ENCODE measurements at places on chromosomes 5 and 9.

DNA sequence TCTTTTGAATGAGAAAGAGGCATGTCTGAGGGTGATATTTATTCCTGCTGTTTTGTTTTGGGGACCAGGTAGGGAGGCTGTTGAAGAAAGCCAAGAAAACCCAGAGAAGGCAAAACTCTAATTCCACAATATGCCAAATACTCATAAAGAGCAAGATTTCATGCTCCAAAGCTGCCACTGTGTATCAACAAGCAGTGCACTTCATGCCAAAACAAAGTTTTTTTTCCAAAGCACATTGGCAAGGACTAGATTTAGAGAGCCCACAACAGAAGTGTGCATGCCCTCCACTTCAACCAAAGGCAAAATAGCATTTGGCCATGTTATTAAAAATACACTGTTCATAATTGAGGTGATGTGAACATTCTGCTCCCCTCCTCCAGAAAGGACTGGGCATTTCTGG lies 229.9 kb downstream of the EBF1 start:
- H3K4me1 ChIP-seq, result peaks cover 47% of the 10 kb centered on the region
- no peaks in the 10 kb centered on the region for H3K27me3 ChIP-seq
- peaks cover 5% of the 10 kb centered on the region for H3K36me3 ChIP-seq
- DNase-seq, result no peak

DNA sequence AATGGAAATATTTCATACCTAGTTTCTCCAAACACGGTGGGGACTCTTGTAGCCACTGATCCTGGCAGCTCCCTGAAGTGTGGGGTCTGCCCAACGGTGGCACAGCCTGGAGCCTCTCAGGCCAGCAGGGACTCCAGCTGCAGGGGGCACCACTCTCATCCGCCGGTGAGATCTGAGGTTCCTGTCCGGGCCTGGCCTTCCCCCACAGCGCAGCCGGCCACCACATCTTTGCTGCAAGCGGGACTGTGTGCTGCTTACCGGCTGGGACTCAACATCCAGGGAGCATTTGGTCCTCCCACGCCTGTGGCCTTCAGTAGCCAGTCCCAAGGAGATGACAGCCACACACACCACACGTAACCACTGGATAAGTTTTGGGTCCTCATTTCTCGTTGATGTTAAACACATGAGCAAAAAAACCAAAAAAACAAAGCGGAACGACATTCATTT lies 7.7 kb upstream of the NKX2-5 start:
- peaks cover 12% of the 10 kb centered on the region for H3K4me1 ChIP-seq
- no peak overlapping the region for H3K27ac ChIP-seq
- peaks cover 37% of the 10 kb centered on the region for H3K27me3 ChIP-seq
- no peaks in the 10 kb centered on the region for H3K36me3 ChIP-seq
- no peak for DNase-seq
- no peak overlapping the region for H3K4me3 ChIP-seq

DNA sequence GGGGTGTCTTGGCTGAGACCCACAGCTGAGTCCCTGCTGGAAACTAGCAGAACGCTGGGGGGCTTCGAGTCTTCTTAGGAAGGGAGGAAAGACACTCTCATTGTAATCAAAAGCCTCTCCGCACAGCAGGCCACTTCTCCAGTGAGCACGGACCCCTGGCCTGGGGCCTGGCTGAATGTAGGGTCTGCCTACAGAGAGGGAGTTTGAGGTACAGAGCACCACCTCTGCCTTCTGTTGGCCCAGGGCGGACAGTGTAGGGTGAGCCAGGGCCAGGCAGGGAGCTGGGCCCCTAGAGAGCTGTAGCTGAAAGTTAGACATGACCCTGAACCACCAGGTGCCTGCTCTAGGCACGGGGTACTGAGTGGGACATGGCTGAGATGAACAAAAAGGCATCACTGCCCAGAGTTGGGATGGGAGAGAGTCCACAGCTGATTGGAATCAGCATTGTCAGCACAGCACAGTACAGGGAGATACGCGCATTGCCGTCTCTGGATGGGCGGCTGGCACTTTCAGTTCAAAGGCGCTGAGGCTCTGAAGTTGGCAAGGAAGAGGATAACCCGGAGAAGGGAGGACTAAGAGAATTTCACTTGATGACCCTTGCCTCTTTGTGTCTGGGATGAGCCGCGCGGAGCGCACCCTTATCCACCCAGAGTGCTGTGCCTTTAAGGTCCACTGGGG lies 363 bp upstream of the SLC25A48 start:
- no peak overlapping the region for H3K4me3 ChIP-seq
- H3K36me3 ChIP-seq, result peaks cover 1% of the 10 kb centered on the region
- no peak overlapping the region for H3K27ac ChIP-seq
- H3K4me1 ChIP-seq, result peaks cover 5% of the 10 kb centered on the region

DNA sequence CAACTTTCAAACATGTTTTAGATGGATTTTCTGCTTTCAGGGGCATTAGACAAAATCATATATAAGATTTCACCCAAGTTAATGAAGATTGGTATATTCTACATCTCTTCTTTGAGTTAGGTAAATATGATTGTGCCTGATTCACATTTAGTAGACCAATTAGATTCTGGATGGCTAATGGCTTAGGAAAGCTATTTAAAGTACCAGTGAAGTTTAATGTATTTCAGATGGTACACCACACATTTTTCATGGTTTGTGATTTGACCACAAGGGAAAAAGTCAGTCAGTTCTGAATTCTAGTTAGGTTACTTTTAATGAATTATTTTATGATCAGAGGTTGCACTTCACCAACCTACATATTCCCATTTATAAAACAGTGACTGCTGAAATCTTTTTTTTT lies 409.7 kb downstream of the ADGRV1 start:
- H3K27ac ChIP-seq, result no peak overlapping the region
- no peak overlapping the region for H3K4me3 ChIP-seq
- H3K27me3 ChIP-seq, result peaks cover 14% of the 10 kb centered on the region
- no peak for DNase-seq
- no peaks in the 10 kb centered on the region for H3K36me3 ChIP-seq
- H3K4me1 ChIP-seq, result no peaks in the 10 kb centered on the region

GRCh38 chr5:16025681-16026080 lies 153.9 kb downstream of the MARCHF11 start:
- H3K4me1 ChIP-seq, result no peaks in the 10 kb centered on the region
- H3K27ac ChIP-seq, result no peak overlapping the region
- H3K4me3 ChIP-seq, result no peak overlapping the region

- no peaks in the 10 kb centered on the region for H3K4me1 ChIP-seq
- no peaks in the 10 kb centered on the region for H3K36me3 ChIP-seq
- DNase-seq, result no peak
Measured at GRCh38 chr9:82894961-82895821, 167.8 kb downstream of the RASEF start.

DNA sequence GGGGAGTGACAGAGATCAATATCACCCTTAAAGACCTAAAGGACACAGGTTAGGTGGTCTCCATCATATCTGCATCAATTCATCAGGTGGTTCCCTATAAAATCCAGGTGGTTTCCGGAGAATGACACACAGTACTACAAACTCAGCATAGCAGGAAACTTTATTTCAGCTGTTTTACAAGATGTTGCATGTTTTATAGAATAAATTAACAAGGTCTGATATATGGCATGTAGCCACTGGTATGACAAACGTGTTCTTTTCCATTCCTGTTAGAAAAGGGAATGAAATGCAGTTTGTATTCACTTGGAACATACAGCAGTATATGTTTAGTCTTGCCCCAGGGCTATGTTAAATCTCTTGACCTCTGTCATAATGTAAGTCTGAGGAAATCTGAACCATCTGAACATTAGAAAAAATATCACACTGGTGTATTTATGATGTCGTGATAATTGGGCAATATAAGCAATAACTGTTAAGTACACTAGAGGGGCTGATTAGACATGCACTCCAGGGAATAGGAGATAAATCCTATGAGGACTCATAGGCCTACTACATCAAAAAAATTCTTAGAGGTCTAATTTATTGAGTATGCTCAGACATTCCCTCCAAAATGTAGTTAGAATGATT lies 42.2 kb upstream of the TNFSF8 start:
- H3K36me3 ChIP-seq, result no peaks in the 10 kb centered on the region
- peaks cover 2% of the 10 kb centered on the region for H3K27me3 ChIP-seq
- no peak overlapping the region for H3K4me3 ChIP-seq
- H3K4me1 ChIP-seq, result no peaks in the 10 kb centered on the region
- H3K27ac ChIP-seq, result no peak overlapping the region

DNA sequence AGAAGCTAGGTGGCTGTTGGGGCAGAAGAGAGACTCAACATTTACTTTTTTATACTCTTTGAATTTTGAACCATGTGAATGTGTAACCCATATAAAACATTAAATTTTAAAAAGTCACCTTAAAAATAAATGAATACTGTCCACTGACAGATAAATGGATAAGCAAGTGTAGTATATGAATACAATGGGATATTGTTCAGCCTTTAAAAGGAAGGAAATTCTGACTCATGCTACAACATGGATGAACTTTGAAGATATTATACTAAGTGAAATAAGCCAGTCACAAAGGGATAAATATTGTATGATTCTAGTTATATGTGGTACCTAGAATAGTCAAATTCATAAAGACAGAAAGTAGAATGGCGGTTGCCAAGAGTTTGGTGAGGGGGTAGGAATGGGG lies 113.9 kb downstream of the TMEM174 start:
- H3K4me1 ChIP-seq, result no peaks in the 10 kb centered on the region
- H3K36me3 ChIP-seq, result no peaks in the 10 kb centered on the region
- H3K27me3 ChIP-seq, result peaks cover 21% of the 10 kb centered on the region
- no peak overlapping the region for H3K4me3 ChIP-seq

DNA sequence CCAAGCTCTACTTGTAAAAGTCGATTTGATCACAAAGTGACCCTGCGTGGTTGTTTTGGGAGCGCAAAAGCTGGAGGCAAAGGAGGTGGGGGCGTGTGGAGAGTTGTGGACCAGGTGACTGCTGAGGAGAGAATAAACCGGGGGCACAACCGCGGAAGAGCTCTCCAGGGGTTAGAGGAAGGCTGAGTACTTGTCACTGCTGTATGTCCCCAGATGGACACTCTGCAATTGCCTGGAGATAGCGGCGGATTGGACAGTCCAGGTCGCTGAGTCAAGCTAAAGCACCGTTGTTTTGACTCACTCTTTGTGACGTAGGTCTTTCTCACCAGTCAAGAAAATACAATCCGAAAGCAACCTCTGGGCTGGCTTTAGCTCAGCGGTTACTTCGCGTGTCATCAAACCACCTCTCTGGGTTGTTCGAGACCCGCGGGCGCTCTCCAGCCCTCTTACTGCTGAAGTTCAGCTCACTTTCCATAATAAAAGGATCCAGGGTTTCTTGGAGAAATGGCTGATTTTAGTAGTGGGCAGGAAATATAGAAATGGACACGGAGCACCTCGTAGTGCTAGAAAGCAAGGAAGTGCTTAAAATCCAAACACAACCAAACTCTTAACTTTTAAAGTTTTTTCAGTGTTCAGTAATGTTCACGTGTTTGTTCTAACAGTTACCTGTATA lies 25.7 kb downstream of the ZMAT2 start:
- H3K36me3 ChIP-seq, result no peaks in the 10 kb centered on the region
- H3K4me1 ChIP-seq, result peaks cover 4% of the 10 kb centered on the region
- no peak overlapping the region for H3K27ac ChIP-seq
- no peak for DNase-seq
- peaks cover 17% of the 10 kb centered on the region for H3K27me3 ChIP-seq

All from memory B cell (primary cell).